ENCODE measurements at places on chromosomes 13 and 19. TPM values are rescaled to one million over a fixed set of nuclear protein-coding genes. Genes with fewer than 3 reads are reported as not detected.

- DNase-seq: no peak
Measured at GRCh38 chr19:17866312-17866963, 5.3 kb upstream of the SLC5A5 start.

DNA sequence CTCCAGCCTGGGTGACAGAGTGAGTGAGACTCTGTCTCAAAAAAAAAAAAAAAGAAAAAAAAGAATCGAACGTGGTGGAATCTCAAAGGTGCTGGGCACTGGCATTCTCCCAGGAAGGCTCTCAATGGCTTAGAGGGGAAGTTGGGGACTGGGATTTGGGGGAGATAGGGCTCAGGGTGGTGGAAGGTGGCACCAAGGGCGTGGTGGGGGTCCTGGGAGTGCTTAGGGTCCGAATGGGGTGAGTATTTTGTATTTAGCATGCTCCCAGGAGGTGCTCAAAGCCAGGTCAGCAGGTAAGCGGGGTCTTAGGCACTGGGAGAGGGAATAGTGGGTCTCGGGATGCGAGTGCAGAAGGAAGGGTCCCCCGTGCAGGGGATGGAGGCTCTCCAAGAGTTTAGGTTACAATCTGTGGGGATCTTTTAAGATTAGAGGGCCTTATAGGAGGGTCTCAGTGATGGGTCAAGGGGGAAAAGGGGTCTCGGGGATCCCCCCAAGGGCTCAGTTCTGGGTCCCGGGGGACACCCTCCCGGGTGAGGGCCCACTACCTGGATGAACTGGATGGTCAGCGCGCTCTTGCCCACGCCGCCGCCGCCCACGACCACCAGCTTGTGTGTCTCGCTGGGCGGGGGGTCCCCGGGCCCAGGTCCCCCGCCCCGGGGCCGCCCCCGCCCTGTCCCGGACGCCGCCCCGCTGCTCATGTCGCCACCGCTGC is 386 bp downstream of the RRAS start:
- no peak for DNase-seq

- no peak for DNase-seq
Measured at GRCh38 chr19:38331728-38332127, 3.9 kb upstream of the CATSPERG start.

- DNase-seq: peak; percentile 20
Measured at GRCh38 chr19:2309734-2310362, 1.9 kb upstream of the LINGO3 start.

ZSWIM4 gene
- total RNA-seq: 13.2 TPM

CCDC8 gene
- 8.6 TPM for total RNA-seq

Measured in fibroblast of villous mesenchyme (primary cell).